Uterus (tissue), 4 donors: ENCODE measurements at places on chromosomes 16 and 17. TPM values are rescaled to one million over a fixed set of nuclear protein-coding genes. Genes with fewer than 3 reads are reported as not detected.

GRCh38 chr16:57061084-57061905 is 31.1 kb upstream of the CPNE2 start:
- peak; percentile 75 for DNase-seq

DNA sequence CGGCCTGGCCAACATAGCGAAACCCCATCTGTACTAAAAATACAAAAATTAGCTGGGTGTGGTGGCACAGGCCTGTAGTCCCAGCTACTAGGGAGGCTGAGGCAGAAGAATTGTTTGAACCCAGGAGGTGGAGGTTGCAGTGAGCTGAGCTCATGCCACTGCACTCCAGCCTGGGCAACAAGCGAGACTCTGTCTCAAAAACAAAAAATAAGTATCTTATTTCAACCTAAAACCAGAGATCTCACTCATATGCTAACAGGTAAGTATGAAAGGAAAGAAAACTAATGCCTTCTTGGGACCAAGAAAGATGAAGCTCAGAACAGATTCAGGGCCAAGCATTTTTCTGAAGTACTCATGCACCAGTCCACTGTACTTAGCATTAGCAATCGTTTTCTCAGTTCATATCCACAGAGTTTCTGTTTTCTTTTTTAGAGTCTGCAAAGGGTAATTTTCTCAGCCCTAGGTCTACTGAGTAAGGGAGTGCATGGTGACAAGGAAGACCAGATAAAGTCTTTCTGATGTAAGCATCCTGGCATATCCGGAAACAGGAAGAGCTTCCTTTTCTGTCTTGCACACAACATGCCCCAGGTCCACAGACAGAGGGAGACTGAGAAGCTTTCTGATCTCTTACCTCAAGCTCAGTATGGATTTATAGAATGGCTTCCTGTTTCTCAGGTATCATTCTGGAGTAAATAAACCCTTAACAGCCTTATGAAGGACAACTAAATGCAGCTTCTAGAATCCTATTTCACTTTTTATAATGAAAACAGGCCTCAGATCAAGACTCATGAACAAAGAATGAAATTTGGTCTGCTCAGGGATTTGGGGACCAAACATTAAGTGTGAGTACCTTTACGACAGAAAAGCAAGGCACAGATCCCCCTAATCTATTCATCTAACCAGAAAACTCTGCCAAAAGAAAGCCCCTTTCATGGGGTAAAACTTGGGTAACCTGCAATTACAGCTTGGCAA is 38.7 kb upstream of the FOXJ1 start:
- DNase-seq = no peak

- DNase-seq = no peak
These were observed 6.5 kb downstream of the RGS11 start for GRCh38 chr16:269061-269796.

The CD7 gene
- total RNA-seq = 2.1 TPM

The HOXB1 gene
- not detected for total RNA-seq

GRCh38 chr17:67017910-67018309 is 26.4 kb upstream of the CACNG1 start:
- no peak for DNase-seq

The ADAM11 gene
- 5.5 TPM for total RNA-seq

GRCh38 chr16:57991551-57992059 is 8.9 kb downstream of the ZNF319 start:
- no peak for DNase-seq

The CCL22 gene
- total RNA-seq = not detected

DNA sequence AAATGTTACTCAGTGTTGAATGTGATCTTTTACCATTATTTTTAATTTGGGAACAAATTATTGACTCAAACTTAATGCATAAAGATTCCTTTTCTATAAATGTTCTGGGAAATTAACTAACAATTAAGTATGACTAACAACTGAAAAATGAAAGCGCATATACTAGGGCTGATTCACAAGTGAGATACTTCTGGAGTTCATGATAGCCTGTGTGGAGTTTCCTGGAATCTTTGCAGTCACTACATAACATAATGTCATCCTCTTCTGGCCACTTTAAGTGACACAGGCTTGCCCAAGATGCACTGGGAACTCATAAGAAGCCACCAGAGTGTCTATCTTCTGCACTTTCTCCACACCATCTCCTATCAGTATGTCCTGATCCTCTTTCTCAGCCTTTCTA is 450.3 kb upstream of the CDH11 start:
- no peak for DNase-seq

DNA sequence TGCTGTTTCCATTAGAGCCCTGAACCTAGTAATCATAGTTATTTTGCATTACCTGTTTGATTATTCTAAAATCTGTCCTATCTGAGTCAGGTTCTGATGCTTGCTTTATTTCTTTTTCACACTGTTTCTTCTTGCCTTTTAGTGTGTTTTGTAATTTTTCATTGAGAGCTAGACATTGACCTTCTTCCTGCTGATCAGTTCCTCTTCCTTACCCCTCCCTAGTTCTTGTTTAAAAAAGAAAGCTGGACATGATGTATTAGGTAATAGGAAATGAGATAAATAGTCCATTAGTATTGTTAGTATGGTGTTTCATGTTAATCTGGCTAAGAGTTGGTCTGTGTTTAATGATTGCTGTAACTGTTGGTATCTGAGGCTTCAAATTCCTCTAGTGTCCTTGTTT is 13.4 kb downstream of the WWP2 start:
- DNase-seq = no peak

- DNase-seq = peak; percentile 88
These were observed 3.6 kb upstream of the HROB start for GRCh38 chr17:44137891-44138709.

DNA sequence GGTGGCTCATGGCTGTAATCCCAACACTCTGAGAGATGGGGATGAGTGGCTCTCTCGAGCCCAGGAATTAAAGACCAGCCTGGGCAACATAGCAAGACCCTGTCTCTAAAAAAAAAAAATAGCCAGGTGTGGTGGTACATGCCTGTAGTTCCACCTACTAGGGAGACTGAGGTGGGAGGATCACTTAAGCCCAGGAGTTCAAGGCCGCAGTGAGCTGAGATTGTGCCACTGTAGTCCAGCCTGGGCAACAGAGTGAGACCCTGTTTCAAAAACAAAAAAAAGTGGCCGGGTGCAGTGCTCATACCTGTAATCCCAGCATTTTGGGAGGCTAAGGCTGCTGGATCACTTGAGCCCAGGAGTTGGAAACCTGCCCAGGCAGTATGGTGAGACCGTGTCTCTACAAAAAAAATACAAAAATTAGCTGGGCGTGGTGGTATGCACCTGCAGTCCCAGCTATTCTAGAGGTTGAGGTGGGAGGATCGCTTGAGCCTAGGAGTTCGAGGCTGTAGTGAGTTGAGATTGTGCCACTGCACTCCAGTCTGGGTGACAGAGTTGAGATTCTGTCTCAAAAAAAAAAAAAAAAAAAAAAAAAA is 3.0 kb downstream of the C16orf54 start:
- no peak for DNase-seq

The LRRC46 gene
- 1.0 TPM for total RNA-seq

DNA sequence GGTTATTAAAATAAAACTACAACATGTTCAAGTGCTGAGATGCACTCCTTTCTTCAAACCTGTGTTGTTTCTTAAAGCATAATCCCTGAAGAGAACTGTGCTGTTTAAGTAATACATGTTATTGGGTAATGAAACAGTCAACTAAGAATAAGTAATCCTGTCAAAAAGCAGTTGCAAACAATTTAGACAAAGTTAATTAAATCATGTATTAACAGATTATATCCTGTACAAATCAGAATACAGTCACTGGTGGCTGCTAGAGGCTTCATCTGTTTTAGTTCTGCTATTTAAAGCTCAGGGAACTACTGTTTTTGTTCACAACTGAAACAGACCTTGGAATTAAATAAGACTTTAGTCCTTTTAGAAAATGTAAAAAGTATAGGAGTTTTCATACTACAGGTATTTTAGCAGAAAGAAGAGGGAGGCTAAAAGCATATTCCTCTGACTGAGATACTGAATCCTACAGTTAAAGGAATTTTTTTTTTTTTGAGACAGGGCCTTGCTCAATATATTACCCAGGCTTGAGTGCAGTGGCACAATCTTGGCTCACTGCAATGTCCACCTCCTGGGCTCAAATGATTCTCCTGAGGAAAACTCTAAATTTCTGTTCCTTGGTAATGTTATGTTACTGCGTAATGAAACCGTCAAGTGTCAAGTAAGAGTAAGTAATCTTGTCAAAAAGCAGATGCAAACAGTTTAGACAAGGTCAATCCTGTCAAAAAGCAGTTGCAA is 27.3 kb upstream of the ITGA2B start:
- no peak for DNase-seq

- DNase-seq = no peak
These were observed 76.2 kb downstream of the SPECC1 start for GRCh38 chr17:20085283-20085845.

The AGRP gene
- total RNA-seq = not detected

The KRT24 gene
- total RNA-seq = not detected

- DNase-seq = no peak
These were observed 1.3 kb upstream of the BTBD17 start for GRCh38 chr17:74362810-74363498.

The ZSCAN10 gene
- not detected for total RNA-seq

The TCF25 gene
- total RNA-seq = 221 TPM

The ACSM2B gene
- total RNA-seq = not detected

The ETV4 gene
- total RNA-seq = 0.51 TPM

The KRTAP3-1 gene
- not detected for total RNA-seq

DNA sequence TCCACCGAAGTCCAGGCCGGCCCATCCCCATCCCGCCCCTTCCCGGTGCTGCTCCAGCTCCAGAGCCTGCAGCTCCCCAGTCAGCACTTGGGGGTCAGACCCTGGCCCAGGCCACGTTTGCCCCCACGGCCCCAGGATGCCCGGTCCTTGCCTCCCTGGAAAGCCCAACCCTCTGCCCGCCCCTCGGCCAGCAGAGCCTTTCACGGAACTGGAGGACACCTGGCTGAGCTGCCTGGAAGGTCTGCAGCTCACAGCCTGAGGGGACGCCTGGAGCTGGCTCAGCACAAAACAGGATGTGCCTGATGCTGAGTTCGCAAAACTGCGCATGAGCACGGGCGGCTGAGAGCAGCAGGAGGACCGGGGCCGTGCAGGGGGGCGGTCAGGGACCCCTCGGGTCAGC is 29.7 kb upstream of the SSTR5 start:
- no peak for DNase-seq

DNA sequence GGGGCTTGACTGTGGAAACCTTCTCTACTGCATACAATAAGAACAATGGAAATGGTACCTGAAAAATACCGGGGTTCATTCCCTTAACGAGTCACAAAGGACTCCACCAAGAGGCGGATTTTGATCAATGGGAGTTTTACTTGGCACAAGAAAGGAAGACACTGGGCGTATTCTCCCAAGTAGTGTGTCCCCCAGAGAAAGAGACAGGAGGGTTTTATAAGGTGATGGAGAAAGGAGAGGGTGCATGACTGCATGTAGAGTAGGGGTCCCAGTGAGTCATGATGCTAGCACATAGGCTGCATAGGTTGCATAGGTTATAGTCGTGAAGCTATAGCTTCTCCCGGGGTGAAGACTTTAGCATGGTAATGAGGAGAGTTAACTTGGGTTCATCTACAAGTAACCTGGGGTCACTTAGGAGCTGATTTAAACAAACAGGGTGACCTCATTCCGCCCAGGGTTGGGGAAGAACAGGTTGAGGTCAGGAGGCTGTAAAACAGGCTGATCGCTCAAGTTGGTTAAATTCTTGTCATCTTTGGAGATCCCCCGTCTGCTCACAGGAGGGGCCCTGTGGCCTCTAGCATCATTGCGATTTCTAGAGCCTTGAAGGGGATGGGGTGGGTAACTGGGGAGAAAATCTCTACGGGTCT is 1.5 kb downstream of the MPV17L start:
- DNase-seq = no peak

- no peak for DNase-seq
These were observed 250.2 kb downstream of the HS3ST4 start for GRCh38 chr16:25941800-25942499.

DNA sequence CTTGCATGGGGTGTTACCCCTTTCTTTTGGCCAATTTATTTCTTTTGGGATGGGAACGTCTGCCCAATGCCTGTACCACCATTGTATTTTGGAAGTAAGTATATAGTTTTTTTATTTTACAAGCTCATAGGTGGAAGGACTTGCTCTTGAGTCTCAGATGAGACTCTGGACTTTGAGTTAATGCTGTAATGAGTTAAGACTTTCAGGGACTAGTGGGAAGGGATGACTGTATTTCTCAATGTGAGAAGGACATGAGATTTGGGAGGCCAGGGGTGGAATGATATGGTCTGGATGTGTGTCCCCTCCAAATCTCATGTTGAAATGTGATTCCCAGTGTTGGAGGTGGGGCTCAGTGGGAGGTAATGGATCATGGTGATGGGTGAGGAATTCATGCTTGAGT is 49.1 kb downstream of the HNF1B start:
- no peak for DNase-seq

GRCh38 chr16:58010886-58011285 is 9.7 kb downstream of the USB1 start:
- DNase-seq = no peak

DNA sequence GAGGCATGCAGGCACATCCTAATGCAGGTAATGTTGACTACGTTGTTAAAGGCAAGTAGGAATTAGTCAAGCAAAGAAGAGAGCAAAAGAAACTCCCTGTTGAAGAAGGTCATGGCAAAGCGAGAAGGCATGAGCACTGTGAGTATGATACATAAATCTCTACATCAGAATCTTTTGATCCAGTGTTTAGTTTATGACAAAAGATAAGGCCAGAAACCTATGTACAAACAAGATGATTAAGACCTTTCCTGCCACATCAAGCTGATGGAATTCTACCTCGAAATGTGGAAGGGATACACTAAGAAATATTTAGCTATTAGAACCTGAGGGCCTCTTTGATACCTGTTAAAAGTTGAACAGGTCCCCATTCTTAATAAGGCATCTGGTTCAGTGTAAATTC is 20.2 kb downstream of the SYCE1L start:
- no peak for DNase-seq

GRCh38 chr17:66906321-66907278 is 57.9 kb upstream of the CACNG4 start:
- peak; percentile 71 for DNase-seq

The TSPAN10 gene
- not detected for total RNA-seq

DNA sequence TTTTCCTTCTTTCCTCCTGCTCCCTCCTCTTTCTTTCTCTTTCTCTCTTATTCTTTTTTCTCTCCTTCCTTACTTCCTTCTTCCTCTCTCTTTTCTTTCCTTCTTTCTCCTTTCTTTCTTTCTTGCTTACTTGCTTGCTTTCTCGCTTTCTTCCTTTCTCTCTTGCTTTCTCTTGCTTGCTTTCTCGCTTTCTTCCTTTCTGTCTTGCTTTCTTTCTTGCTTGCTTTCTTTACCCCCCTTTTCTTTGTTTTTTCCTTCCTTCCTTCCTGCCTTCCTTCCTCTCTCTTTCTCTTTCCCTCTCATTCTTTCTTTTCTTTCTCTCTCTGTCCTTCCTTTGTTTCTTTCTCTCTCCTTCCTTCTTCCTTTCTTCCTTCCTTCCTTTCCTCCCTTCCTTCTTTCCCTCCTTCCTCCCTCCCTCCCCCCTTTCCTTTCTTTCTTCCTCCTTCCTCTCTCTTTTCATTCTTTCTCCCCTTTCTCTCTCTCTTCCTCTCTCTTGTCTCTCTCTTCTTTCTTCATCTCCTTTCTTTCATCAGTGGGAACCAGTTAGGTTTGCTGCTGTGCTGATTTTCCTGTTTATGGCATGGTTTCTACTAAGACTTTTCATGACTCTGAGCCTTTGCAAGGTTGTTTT is 142.9 kb upstream of the CACNG3 start:
- no peak for DNase-seq

- DNase-seq = no peak
These were observed 47.2 kb downstream of the GPRC5B start for GRCh38 chr16:19837331-19837980.

- DNase-seq = no peak
These were observed 20.1 kb downstream of the CIITA start for GRCh38 chr16:10897134-10897533.

The CES4A gene
- 0.29 TPM for total RNA-seq
